ENCODE measurements at places on chromosomes 16 and 17. TPM values are rescaled to one million over a fixed set of nuclear protein-coding genes. Genes with fewer than 3 reads are reported as not detected.

TBCD gene
- total RNA-seq: 84.2 TPM

ABCC12 gene
- total RNA-seq: not detected

HOXB1 gene
- not detected for total RNA-seq

C16orf89 gene
- total RNA-seq: not detected

COG7 gene
- 16.5 TPM for total RNA-seq

TUBB3 gene
- 0.91 TPM for total RNA-seq

PIPOX gene
- 1.6 TPM for total RNA-seq

FOXN1 gene
- total RNA-seq: not detected

RAB37 gene
- total RNA-seq: 1.3 TPM

MYH1 gene
- total RNA-seq: not detected

CUEDC1 gene
- total RNA-seq: 0.30 TPM

CNTNAP4 gene
- total RNA-seq: not detected

SNN gene
- 5.6 TPM for total RNA-seq

CALB2 gene
- total RNA-seq: not detected

ATAD5 gene
- total RNA-seq: 32.2 TPM

USP6 gene
- total RNA-seq: 0.04 TPM

ADAD2 gene
- total RNA-seq: 0.17 TPM

KRTAP16-1 gene
- not detected for total RNA-seq

KRT33B gene
- total RNA-seq: not detected

STAT5B gene
- total RNA-seq: 102 TPM

CYGB gene
- total RNA-seq: not detected

ZFP3 gene
- 2.6 TPM for total RNA-seq

ALOX12B gene
- total RNA-seq: 1.7 TPM

Measured in activated CD8-positive, alpha-beta memory T cell treated with anti-CD3 and anti-CD28 coated beads for 36 hours (primary cell).